Dermis microvascular lymphatic vessel endothelial cell (primary cell): ENCODE measurements at places on chromosomes 4 and X.
A peak's percentile ranks its signal among the peaks of the same experiment; 100 is the strongest.

DNA sequence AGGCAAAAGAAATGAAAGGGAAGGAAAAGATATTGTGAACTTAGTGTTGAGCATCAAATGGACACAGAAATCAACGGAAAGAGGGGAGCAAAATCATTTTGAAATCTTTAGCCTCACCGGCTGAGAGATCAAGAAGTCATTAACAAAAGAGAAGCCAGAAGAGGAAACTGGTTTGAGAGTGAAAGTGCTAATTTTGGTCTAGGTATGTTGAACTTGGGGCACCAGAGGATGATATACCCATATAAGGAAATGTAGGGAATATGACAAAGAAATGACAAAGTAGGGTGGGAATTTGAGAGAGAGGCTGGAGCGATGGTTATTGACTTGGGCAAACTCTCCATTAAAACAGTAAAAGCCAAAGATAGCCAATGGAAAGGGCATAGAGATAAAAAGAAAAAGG is 183.4 kb upstream of the ATOH1 start:
- DNase-seq, result no peak

GRCh38 chr4:146243141-146243882 is 29.0 kb downstream of the REELD1 start:
- DNase-seq, result peak; percentile 42

DNA sequence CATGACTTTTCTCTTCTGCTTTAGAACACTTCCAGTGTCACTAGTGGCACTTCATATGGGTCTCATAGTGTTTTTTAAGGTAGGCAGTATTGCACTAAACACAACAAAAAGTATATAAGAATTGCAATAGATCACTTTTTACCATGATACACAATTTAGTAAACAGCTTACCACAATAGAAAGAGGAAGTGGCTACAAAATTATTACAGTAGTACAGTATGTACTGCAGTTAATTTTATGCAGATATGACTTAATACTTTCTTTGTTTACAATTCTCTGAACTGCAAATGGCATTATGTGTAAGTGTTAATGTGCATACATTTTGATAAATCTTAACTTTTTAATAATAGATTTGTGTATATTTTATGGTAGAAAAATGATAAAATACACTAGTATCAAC is 157.3 kb downstream of the RRAGB start:
- no peak for DNase-seq

- DNase-seq, result peak; percentile 21
Measured at GRCh38 chrX:10015723-10016518, 48.8 kb downstream of the CLDN34 start.

- DNase-seq, result peak; percentile 88
Measured at GRCh38 chrX:43703211-43703791, 47.2 kb downstream of the MAOA start.

- no peak for DNase-seq
Measured at GRCh38 chrX:44062840-44063239, 89.7 kb upstream of the NDP start.
